ENCODE measurements at places on chromosomes 11 and 22.

DNA sequence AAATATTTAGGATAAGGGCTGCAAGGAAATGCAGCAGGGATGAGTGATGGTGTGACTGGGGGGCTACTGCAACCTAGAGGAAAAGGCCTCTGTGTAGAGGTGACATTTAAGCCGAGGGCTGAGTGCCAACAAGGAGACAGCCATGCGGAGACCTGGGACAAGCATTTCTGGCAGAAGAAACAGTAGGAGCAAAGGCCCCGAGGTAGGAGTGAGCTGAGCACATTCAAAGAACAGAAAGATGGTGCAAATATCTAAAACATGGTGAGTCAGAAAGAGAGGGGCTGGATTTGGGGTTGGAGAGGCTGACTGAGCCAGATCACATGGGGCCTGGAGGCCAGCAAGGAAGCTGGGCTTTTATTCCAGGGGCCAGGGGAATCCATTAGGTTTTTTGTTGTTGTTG lies 55.1 kb upstream of the INCENP start:
- no peak for DNase-seq

DNA sequence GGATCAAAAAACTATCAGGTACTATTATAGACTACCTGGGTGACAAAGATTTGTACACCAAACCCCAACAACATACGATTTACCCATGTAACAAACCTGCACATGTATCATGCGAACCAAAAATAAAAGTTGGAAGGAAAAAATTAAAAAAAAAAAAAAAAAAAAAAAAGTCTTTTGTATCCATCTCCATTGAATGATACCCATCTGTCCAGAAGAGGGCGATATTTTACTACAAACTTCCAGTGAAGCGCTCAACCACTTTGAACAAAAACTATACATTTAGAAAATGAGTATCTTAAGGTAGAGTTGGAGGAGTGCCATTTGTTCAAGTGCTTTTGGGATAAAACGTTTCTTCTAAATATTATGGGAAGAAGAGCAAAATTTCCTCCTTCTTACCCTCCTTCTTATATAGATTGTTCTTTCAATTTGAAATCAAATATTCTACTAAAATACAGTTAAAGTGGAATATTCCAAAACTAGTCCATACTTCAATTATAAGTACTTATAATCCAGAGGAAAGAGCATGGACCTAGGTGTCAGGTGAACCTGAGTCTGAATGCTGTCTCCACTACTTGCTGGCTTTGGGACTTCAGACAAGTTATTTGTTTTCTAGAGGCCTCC lies 23.3 kb downstream of the ARL14EP start:
- DNase-seq = no peak

DNA sequence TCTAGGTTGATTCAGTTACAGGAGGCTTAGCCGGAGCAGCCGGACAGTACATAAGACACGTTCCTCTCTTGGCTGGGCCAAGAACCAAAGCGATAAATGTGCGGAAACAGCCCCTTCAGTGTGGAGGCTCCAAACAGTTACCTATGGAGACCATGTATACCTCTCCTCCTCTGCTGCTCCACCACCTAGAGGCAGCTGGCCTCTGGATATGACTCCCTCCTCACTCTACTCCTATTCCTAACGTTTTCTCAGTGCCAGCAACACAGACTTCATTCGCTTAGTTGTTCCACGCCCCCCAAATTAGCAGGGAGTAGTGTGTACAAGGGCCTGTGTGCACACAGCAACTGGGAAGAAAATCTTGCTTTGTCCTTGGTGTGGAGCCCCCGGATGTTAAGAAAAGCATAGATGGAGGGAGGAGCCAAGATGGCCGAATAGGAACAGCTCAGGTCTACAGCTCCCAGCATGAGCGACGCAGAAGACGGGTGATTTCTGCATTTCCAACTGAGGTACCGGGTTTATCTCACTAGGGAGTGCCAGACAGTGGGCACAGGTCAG lies 362.3 kb upstream of the KIRREL3 start:
- DNase-seq = no peak

GRCh38 chr11:313304-313786 lies 495 bp upstream of the IFITM1 start:
- no peak for DNase-seq

GRCh38 chr22:44848791-44849420 lies 96.5 kb downstream of the ARHGAP8 start:
- no peak for DNase-seq

DNA sequence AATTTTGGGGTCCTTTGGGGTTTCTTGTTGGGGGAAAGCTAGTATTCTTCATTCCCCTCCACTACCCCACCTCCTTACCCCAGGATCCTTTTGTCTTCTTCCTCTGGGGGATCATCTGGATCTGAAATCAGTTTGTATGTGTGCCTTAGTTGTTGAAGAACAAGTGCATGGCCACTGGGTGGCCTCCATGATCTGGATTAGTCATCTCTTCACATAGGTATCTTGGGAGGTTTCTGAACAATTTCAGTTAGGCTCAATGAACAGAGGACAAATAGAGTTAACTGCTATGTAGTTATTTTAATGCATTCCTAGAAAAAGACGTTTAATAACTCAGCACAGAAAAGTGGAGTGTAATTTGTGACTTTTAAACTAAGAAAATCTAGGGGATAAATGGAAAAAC lies 7.1 kb upstream of the VWA5A start:
- DNase-seq = no peak

Data from ecto neural progenitor cell (in vitro differentiated cells).